Activated T-helper 9 cell treated with anti-CD3 and anti-CD28 coated beads, Interleukin-2, amount 50 U/mL, for 16 hours (primary cell): ENCODE measurements at places on chromosomes 16 and 17.

DNA sequence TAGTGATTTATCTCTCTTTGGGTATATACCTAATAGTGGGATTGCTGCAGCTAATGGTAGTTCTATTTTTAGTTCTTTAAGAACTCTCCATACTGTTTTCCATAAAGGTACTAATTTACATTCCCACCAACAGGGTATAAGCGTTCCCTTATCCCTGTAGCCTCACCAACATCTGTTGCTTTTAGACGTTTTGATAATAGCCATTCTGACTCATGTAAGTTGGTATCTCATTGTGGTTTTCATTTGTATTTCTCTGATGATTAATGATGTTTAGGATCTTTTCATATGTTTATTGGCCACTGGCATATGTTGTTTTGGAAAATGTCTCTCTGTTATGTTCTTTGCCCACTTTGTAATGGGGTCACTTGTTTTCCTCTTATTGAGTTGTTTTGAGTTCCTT is 88.5 kb upstream of the ZNF267 start:
- no peak for DNase-seq

DNA sequence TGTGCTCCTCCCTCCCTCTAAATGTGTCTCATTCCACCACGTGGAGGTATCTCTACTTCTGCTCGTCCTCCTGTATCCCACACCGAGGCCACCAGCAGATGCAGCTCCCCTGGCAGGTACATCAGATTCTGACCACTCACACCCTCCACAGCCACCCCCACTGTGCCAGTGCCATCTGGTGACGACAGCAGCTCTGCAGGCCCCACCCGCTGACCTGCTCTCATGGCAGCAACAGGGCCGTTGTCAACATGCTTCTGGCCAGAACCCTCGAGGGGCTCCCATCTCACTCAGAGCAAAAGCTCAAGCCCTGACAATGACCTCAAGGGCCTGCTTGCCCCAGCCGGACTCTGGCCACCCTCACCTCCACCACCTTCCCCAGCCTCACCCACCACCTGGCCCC is 93.4 kb downstream of the AMFR start:
- no peak for DNase-seq

DNA sequence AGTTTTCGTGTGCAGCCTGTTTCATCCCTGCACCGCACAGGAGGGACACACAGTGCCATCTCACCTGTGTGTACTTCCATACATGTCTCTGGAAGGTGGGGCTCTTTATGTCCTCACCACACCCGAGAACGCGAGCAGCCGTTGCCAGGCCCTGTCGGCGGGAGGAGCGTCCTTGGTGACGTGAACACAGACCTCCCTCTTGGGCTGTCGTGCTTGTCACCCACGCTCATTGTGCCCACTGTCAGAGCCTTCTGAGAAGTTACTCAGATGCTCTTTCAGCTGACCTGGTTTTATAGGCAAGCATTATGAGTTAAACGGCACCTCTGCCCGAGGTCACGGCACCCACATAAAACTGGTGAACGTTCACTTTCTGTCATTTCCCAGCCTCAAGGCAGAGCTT is 40.2 kb downstream of the ZNF750 start:
- no peak for DNase-seq

- no peak for DNase-seq
Observed at GRCh38 chr16:56094231-56094630, 97.1 kb upstream of the GNAO1 start.

- DNase-seq: no peak
Observed at GRCh38 chr17:50359005-50359699, 13.2 kb downstream of the XYLT2 start.

DNA sequence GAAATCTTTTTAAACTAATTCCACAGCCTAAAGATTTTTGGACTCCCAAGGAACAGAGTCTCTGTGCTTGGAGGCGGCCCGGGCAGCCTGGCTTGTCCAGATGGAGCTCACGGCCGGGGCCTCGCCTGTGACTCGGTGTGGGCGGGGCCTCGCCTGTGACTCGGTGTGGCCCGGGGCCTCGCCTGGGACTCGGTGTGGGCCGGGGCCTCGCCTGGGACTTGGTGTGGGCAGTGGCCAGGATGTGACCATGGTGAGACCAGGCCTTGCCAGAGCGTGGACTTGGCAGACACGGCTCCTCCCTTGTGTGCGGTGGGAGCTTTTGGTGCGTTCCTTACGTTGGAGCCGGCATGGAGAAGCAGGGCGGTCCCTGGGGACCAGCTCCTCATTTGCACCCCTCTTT is 92.3 kb downstream of the METRNL start:
- no peak for DNase-seq

GRCh38 chr16:1481906-1482835 is 6.6 kb downstream of the PTX4 start:
- no peak for DNase-seq
